ENCODE measurements at places on chromosomes 12 and 14. TPM values are rescaled to one million over a fixed set of nuclear protein-coding genes. Genes with fewer than 3 reads are reported as not detected.

KLRB1 gene
- total RNA-seq: not detected

CPNE6 gene
- total RNA-seq: not detected

PLCZ1 gene
- total RNA-seq: not detected

SLC17A8 gene
- total RNA-seq: 0.29 TPM

PLEKHG3 gene
- 25.3 TPM for total RNA-seq

DNA sequence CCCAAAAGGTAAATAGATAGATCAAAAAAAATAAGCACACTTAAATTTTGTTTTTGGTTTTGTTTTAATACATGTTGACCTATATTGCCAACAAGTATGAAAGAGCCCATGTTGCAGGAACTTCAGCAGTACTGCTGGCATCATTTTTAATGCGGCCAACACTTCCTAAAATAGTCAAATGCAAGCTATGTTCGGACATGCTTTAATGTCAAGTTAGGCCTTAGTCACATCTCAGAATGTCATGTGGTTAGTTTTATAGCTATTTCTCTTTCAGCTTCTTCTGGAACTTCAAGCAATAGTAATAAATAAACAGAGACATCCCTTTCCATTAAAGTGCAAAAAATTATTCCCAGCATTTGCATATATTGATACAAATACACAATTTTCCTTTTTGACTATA is 153.4 kb downstream of the PIK3C2G start:
- H3K27me3 ChIP-seq: no peaks in the 10 kb centered on the region
- no peak for DNase-seq
- no peak overlapping the region for H3K27ac ChIP-seq
- H3K4me1 ChIP-seq: no peaks in the 10 kb centered on the region
- H3K4me3 ChIP-seq: no peak overlapping the region

Data from stomach (tissue), 19 donors.